ENCODE measurements at places on chromosomes 3 and 15.

- peak; percentile 59 for DNase-seq
These were observed at the start of gene HPS3 for GRCh38 chr3:149129326-149130205. TSS of gene HPS3 (plus strand) at chr3:149129638. CDS start at chr3:149129724, 86 bp downstream.

DNA sequence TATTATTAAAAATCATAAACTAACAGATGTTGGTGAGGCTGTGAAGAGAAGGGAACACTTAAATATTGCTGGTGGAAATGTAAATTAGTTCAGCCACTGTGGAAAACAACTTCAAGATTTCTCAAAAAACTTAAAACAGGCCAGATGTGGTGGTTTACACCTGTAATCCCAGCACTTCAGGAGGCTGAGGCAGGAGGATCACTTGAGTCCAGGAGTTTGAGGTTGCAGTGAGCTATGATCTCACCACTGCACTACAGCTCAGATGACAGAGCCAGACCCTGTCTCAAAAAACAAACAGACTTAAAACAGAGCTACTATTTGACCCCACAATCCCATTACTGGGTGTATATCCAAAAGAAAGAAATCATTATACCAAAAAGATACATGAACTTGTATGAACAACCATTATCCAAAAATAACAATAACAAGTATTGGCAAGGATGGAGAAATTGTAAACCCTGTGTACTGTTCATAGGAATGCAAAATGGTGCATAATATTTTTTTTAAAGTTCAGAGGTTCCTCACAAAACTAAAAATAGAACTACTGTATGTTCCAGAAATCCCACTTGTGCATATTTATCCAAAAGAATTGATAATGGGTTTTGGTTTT lies 25.5 kb downstream of the ZNF148 start:
- no peak for DNase-seq

GRCh38 chr3:137988982-137989381 lies 21.0 kb upstream of the CLDN18 start:
- DNase-seq, result no peak

- no peak for DNase-seq
These were observed 340.1 kb downstream of the PTPRG start for GRCh38 chr3:61901496-61901895.

DNA sequence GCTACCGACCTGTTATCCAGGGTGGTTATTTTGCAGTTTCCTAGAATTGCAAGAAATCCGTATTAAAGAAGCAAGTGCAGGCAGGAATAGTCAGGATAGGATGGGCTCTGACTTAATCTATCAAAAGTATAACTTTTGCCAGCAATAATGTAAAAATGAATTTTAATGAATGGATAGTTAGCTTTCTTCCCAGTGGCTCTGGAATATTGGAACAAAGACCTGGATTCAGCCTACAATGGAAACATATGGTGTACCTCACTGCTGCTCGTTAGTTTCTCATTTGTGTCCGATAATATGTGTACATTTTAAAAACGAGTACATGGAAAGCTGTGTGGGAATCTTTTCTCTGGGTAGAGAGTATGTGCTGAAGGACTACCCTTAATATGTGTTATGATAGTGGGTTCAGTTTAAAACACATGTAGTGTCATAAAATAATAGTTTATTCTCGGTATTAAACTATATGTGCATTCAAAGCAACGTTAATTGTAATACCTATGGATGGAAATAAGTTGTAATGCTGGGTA lies 805 bp downstream of the SERPINI1 start:
- no peak for DNase-seq

DNA sequence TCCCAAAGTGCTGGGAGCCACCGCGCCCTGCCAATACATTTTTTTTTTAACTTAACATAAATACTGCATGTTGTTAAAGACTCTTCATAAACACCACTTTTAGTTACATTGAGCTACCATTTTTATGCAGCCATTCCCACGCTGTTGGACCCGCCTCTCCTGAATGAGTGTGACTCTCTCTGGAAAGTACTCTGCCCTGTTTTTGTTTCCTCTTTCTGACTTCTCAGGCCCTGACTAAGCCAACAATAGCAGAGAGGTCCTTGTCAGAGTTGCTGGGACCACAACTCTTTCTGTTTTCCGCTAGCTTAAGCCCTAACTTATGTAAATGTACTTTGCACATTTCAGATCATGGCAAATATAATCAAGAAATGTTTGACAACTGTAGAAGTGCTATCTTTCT lies 35.2 kb downstream of the PARP15 start:
- no peak for DNase-seq

GRCh38 chr15:63801171-63801570 lies 32.6 kb downstream of the HERC1 start:
- no peak for DNase-seq

- DNase-seq, result no peak
These were observed 8.8 kb downstream of the EMC4 start for GRCh38 chr15:34233614-34234013.

DNA sequence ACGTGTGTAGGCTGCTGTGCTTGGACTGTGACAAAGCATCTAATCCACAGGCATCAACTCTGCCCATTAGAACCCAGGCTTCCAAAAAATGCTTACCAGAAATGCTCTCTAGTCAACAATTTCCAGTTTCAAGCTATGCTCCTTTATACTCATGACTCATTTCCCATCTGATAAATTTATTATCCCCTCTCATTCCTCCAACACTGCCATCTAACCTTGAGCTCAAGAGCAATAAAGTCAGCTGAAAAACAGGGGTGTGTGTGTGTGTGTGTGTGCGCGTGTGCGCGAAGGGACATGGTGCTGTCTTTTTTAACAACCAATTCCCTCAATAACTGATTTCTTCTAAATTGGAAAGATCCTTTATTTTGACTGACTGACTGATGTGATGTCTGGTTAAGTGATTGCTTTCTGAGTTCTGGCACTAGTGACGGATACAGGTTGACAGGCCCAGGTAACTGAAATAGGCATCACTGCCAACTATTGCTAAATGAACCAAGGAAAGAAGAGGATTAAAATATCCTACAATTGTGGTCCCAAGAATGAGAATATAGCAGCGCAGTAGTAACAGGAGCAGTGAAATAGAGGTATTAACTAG lies 405.5 kb downstream of the ZNF385D start:
- no peak for DNase-seq

DNA sequence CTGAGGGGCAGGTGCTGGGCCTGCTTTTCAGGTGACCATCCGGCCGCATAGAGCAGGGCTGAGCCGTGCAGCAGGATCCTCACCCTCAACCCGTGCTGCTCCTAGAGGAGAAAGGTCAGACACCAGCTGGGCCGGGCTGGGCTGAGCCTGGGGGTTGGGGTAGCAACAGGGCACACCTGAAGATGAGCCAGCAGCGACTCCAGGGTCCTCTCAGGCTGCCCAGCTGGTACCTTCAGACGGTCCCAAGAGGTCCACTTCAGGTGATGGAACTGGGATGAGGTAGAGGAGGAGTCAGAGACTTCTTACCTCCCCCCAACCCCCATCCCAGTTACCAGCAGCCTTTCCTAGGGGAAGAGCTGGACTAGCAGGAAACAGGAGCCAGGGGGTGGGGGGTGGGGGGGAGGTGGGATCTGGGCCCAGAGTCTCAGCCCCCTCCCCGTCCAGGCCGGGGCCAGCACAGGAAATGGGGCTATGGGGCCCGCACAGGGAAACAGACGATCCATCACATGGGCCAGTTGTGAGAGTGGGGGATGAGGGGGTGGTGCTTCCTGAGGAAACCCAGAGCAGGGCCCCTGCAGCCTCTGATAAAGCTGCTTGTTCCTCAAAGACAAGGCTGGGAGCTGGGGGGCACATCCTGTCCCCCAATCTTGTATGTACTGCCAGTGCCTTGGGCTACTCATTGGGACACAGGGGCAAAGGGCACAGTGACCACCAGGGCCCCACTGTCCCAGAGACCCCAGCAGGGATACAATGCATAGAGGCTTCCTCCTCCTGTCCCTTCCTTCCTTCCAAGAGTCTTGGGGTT lies 3.0 kb downstream of the INKA1 start:
- no peak for DNase-seq

DNA sequence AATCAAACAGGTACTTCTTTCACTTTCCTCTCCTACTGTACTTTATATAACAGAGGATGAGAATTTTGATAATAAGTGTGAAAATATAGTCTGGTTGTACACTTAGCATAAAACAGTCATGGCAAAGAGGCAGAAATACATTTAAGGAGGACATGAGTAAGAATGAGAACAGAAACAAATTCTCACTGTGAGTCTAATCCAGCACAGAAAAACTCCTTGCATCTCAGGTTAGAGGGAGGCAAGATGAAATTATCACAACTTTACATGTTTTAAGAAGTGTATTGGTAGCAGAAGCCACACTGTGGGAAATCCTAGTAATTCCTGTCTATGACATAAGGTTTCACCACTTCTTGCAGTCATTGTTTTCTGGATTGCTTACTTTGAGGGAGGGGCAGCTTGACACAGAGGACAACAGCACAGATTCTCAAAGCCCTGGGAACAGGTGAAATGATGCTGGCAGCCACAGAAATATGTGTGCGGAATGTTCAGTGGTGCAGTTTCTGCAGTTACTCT lies 733.6 kb upstream of the GBE1 start:
- no peak for DNase-seq

DNA sequence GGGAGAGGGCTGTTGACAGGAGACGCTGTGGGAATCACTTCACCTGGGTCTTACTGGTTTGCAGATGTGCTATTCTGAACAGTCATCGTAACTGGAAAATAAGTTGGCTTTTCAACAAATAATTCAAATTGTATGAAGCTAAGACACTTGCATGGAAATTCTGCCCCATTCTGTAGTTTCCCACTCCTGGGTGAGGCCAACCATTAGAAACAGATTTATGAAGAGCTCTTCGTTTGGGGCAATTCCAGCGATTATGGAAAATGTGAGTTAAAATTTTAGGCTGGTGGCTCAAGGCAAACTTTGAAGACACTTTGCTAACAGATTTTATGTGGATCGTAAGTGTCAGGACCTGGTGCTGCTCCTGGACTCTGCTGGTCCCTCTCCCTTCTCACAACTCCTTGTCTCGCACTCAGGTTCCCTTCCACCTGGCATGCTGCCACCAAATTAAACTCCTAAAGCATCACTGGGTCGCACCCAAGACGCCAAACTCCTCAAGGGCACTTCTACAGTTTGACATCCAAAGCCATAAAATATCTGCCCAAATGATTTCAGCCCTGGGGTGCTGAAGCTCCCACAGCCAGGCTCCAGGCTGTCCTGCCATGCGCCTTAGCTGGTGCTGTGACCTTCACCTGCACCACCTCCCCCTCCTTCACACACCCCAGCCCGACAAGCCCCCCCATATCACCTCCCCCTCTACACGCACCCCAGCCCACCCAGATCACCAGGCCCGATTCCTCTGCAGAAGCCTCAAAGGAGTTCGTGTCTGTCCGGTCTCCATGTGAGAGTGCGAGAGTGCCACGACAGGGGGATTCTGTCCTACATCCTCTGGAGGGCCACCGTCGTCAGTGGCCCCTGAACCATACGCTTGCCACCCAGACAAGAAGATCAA lies 138.4 kb downstream of the NSMCE3 start:
- no peak for DNase-seq

DNA sequence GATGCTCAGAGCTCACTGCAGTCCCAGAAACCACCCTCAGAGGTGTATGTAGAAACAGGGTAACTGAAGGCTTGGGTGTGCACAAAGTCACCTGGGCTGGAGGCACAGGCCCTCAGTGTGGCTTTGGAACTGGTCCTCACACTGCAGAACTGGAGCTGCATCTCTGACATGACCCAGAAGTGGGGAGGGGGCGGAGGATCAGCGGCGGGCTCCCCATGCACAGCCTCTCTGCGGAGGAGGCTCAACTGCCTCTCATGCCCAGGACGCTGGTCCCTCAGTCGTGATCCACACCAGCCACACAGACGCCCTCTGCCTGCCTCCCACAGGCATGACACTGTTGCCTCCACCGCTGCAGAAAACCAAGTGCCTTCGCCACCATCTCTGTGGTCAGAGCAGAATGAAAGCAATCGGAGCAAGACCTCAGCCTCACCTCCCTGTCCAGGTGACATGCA lies 73.7 kb downstream of the TM2D3 start:
- no peak for DNase-seq

GRCh38 chr15:48940508-48940907 lies 23.2 kb downstream of the SHC4 start:
- no peak for DNase-seq

DNA sequence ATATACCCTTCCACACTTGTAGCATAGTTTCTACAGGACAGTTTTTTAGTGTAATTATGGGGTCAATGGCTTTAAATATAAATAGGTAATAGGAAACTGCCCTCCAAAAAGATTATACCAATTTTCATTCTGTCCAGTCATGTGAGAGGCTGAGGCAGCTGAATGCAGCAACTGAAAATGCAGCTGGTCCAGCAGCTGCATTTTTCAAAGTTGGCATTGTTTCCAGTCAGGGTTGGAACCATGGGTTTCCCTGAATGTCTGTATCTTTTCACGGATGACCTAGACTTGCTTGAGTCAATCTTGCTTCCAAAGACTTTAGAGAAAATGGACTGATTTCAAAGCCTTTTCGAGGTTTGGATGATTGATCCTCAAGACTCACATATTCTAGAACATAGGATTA lies 9.9 kb upstream of the KNL1 start:
- no peak for DNase-seq

- no peak for DNase-seq
These were observed 143.8 kb upstream of the IL12A start for GRCh38 chr3:159844801-159845261.

DNA sequence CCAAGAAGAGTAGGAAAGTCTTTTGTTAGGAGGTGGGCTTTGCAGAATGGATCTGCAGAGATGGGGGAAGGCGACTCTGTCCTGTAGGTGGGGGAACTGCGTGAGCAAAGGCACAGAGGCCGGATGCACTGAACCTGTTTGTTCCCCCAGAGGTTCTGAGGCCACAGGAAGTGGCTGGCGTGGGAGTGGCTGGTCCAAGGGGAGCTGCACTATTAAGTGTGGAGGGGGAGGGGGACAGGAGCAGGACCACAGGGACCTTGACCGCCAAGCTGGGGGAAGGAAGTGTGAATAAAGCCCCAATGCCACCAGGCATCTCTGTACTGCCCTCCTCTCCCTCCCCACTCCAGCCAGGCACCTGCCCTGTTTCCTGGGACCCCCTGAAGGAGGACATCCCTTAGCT lies 51.8 kb downstream of the CYP11A1 start:
- no peak for DNase-seq

GRCh38 chr15:93028111-93028631 lies 60.8 kb downstream of the RGMA start:
- no peak for DNase-seq

DNA sequence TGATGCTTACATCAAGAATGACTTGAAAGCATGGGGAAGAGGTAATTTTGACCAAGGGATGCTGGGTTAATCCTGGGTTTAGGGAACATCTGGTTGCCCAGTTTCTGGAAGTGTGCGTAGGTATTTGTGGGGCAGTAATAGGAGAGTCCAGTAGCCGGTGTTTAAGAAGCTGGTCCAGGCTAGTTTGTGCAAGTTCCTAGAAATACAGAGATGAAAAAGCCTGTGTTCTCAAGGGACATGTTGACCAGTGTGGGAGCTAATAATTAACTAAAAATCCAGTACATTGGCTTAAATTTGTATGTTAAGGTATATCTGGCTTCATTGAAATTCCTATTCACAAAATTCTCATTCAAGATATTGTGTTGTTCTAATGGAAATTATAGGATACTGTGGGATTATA lies 51.2 kb downstream of the UBE2E2 start:
- DNase-seq, result no peak

GRCh38 chr15:60392601-60392985 lies 5.2 kb downstream of the ANXA2 start:
- DNase-seq, result no peak
